Stimulated activated CD8-positive, alpha-beta memory T cell treated with anti-CD3 and anti-CD28 coated beads, Interleukin-2, amount 100 ng/mL, for 1 hour (primary cell): ENCODE measurements at places on chromosomes 3 and 15.

DNA sequence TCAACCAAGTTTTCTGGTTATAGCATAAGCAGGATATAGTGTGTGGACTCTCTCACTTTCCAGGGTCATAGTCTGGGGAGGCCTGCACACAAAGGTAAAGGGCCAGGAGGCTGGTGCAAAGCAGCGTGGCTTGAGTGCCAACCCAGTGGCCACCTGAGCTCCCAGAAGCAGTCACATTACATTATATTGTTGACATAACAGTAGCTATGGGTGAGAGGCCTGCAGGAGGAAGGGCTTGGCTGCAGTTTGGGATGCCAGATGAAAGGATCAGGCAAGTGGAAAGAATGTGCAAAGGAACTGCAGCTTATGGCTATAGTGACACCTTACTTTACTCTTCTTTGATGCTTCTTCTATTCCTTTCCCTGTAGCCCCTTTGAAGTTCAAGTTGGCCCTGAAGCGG lies 96.5 kb downstream of the FLNB start:
- DNase-seq: no peak

DNA sequence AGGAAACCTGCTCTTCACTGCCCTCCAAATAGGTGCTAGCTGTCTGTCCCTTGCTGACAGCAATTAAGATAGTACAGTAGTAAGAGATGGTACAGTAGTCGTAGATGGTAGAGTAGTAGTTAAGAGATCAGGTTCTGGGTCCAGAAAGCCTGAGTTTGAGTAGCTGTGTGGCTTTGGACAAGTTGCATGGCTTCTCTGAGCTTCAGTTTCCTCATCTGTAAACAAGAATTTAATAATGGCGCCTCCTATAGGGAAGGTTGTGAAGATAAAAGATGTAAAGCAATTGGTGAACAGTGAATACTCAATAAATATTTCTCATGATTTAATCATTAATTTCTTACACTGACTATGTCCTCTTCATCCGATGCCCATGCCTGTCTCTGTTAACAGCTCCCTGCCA lies 86.9 kb upstream of the BCL6 start:
- no peak for DNase-seq

GRCh38 chr3:69204315-69204957 lies 82.0 kb upstream of the LMOD3 start:
- no peak for DNase-seq

DNA sequence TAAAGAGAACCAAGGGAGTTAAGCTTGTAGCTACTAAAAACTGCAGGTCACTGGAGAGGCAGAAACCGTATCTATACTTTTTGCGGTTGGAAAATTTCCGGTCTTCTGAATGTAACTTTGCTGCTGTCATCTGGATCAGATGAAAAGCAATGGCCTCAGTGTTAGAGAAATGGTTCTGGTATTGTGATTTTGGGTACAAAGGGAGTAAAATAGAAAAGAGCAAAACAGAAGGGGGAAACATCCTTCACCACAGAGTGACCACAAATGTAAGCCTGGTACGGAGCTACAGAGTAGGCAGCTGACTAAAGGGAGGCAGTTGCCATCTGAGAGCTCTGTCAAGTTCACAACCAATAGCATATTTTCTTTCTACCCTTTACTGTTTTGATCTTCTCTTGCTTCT lies 5.6 kb downstream of the CD96 start:
- no peak for DNase-seq

GRCh38 chr15:34714476-34715121 lies 40.2 kb downstream of the GJD2 start:
- DNase-seq: no peak

DNA sequence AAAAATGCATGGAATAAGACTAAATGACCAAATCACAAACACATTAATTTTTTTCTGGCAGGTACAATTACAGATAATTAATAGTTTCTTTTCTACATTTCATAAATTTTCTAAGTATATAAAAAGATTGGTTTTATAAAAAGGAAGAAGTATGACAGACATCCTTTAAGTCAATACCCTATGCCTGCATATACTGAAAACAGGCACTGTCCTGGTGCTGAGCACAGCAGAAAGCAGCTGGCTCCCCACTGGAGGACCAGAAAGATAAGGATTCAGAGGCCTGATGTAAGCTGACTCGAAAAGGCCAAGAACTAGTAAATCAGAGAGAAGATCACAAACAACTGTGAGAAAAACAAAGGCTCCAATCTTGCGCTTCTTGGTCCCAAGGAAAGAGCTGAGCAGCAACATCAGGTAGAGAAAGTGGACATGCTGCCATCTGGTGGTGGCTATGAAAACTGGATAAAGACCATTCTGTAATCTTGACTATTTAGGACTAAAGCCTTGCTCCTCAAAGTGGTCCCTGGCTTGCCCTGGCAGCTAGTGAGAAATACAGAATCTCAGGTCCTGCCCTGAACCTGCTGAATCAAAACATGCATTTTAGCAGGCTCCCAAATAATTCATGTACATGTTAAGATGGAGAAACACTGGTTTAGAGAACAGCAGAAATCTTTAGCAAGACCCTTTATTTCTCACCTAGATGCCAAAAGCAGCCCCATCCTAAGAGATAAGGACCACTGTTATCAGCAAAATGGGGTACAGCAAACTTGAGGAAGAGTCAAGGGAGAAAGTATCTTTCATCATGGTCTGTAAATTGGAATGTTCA lies 76.0 kb downstream of the TRANK1 start:
- DNase-seq: peak; percentile 19

DNA sequence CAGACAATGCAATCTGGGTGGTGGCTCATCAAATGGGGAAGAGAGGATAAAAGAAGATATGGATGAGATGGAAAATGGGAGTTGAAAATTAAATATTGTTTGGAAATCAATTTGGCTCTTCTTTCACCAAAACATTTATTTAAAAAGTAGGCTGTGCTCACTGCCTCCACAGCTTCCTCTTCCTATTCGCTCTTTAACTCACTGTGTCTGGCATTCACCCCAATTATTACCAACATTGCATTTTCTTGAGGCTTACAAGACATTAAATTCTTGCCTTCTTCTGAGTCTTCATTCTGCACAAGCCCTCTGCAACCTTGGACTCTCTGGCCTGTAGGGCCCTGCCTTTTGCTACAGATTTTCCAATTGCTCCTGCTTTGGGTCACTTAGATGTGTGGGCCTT lies 52.9 kb upstream of the TSPAN3 start:
- DNase-seq: no peak

DNA sequence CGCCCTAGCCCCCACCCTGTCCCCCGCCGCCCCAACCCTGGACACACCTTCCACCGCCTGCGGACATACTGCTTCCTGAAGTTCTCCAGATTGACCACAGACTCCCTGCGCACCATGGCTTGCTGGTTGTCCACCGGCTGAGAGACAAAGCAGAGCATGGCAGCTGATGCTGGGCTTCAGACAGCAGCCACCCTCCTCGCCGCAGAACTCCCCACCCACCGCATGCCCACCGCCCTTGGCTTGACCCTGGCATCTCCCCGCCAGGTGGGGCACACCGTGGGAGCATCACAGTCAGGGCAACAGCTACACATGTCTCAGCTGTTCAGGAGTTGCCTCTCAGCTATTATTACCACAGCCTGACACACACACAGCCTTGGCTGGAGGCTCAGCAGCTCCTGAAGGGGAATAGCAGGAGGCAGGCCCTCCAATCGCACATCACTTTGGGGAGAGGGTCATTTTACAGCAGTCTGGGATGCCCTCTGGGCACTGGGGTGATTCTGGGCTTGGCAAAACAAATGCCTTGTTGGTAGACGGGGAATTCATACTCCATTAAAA lies 78.4 kb upstream of the HERC1 start:
- DNase-seq: no peak

- DNase-seq: peak; percentile 78
Measured at GRCh38 chr3:134212967-134213665, 37.5 kb downstream of the RYK start.

GRCh38 chr3:9077029-9077428 lies 113.8 kb upstream of the RAD18 start:
- DNase-seq: no peak

DNA sequence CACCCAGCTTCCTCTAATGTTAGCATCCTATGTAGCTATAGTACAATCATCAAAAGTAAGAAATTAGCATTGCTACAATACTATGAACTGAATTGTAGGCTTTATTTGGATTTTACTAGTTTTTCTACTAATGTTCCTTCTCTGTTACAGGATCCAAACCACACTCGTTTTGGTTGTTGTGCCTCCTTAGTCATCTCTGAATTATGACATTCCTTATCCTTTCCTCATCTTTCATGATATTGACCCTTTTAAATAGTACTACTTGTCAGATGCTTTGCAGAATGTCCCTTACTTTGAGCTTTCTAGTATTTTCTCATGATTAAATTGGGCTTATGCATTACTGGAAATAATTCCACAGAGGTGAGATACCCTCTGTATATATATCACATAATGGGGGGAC lies 265.4 kb downstream of the VPS13C start:
- no peak for DNase-seq

DNA sequence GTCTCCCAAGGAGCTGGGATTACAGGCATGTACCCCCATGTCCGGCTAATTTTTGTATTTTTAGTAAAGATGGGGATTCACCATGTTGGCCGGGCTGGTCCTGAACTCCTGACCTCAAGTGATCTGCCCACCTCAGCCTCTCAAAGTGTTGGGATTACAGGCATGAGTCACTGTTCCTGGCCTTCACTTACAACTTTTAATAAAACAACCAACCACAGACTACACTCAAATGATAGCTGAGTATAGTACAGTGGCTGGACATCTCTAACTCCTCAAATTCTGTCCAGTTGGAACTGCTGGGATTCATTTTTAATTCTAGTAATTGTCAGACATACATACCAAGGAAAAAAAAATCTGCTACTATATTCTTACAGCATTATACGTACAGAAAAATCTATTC lies 71.0 kb downstream of the PBRM1 start:
- no peak for DNase-seq

- DNase-seq: no peak
Measured at GRCh38 chr15:41977757-41978383, 5.5 kb upstream of the EHD4 start.

DNA sequence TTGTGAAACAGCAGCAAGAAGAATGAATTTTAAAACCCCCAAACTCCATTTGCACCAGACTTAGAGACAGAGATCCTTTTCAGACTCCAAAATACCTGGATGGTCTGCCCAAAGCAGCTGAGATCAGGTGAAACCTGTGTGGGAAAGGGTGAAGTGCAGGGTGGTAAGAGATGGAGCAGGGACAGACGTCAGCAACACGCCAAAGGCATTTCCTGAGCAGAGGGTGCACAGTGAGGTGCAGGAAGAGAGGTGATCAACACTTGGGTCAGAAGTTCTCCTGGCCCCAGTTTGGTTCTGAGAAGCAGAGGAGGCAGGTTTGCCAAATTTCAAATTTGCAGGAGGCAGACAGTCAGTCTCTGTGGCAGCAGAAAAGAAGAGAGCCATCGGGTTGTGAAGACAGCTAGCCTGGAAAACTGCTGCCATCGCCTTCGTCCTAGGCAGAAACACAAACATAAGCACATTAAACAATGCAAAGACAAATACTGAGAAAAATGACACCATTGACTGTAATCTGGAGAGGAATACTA lies 9.8 kb downstream of the CCR4 start:
- no peak for DNase-seq

- DNase-seq: no peak
Measured at GRCh38 chr3:71425491-71426071, 157.9 kb downstream of the FOXP1 start.

- DNase-seq: no peak
Measured at GRCh38 chr15:55742927-55743728, at the start of gene PRTG. PRTG (minus strand) TSS chr15:55743152; CDS start chr15:55742931, 221 bp downstream.

DNA sequence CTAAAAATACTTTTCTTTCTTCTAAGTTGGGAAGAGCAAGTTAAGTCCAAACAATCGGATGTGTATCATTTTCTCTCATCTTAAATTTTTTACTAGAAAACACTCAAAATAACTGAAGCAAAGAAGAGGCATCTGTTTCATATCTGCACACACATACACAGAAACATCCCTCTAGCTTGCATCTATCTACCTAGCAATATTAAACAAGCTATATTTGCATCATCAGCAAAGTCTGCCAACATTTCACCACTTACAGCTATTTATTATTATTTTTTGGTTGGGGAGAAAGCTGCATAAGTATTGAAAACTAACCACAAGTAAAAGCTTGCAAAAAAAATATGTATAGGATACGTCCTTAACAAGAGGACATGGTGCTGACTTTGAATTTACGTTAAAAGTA lies 1.9 kb downstream of the GOLIM4 start:
- DNase-seq: no peak

DNA sequence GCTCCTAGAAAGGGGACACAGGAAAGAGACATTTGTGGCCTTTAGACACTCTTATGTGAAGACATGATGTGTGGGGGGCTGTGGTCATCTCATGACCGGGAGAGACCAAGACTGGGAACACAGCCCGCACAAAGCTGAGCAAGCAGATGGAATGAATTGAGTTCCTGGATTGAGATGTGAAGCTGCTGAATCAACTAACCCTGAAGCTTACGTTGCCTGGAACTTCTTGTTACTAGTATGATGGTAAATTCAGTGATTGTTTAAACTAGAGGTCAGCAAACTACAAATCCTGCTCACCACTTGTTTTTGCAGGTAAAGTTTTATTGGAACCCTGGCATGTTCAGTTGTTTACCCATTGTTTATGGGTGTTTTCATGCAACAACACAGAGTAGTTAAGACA lies 83.4 kb upstream of the BHLHE40 start:
- DNase-seq: no peak

DNA sequence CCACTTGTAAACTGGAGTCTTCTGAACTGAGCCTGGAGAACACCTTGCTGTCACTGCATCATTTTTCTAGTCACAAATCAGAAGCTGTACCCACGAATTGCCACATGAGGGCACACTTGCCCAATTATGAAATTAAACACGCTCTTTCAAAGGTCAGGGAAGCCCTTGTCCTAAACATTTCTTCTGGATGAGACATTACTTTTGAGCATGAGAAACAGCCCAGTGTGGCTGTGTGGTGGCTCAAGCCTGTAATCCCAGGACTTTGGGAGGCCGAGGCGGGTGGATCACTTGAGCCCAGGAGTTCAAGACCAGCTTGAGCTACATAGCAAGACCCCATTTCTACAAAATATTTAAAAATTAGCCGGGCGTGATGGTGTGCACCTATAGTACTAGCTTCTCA lies 27.5 kb upstream of the CFAP161 start:
- peak; percentile 15 for DNase-seq

DNA sequence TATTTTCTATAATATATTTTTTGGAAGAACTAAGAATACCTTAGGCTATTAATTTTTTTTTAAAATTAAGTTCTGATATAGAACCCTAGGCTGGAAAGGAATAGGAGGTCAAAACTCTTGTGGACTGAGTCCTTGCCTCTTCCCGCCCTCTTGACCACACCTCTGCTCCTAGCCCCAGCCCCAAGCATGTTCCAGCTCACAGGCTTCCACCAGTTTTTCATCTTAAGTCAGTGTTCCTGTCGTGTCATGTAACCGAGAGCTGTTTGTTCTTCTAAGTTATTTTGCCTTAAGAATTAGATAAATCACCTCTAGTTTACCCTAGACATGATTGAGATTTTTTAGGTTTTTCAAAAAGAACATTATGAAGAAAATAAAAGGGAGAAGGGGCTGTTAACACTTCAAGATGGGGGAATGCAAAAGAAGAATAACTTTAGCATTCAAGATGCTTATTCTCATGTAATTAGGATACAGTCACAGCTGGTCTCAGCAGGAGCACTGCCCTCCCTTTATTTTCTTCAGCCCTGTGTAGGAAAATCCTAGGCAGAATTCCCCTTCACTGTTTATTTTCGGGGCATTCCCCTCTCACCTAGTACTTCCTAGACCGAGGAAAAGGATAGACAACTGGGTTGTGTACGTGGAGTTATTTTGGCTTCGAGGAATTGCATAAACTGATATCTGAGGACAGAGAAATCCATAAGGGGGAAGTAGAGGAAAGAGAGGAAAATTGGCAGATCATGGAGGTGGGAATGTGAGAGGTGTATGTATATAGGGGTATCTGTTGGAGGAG lies 110.2 kb downstream of the CMSS1 start:
- DNase-seq: no peak
